Upper lobe of left lung (tissue), 6 donors: ENCODE measurements at places on chromosomes 3 and 15. TPM values are rescaled to one million over a fixed set of nuclear protein-coding genes. Genes with fewer than 3 reads are reported as not detected.

DNA sequence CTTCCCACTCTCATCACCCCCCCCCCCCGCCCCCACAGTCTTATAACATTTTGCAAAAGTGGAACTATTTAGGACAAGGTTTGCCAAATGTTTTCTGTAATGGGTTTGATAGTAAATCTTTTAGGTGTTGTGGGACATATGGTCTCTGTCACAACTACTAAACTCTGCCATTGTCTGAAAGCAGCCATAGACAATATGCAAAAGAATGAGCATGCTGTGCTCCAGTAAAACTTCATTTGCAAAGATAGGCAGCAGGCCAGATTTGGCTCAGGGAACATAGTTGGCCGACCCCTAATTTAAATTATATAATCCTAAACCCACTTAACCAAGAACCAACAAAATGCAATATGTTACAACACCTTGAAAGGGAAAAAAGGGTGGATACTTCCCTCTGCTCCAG is 46.4 kb downstream of the TIPARP start:
- H3K27ac ChIP-seq: no peak overlapping the region
- no peaks in the 10 kb centered on the region for H3K36me3 ChIP-seq
- H3K27me3 ChIP-seq: no peaks in the 10 kb centered on the region
- no peaks in the 10 kb centered on the region for H3K4me1 ChIP-seq

DNA sequence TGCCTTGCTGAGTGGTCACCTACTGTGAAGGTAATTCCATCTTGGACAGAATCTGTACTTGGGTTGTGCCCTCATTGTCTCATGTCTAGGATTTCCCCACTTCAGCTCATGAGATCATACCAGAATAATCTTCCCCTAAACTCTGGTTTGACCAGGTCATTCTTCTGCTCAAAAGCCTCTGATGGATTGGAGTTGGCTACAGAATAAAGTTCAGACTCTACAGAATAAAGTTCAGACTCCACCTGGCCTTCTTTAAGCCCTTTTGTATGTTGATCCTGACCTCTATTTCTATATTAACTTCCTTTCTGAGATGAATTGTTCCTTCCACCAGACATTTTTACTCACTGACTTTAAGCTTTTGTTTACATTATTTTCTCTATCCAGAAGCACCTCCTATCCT is 6.4 kb upstream of the GLCE start:
- no peaks in the 10 kb centered on the region for H3K27me3 ChIP-seq
- DNase-seq: no peak
- H3K4me1 ChIP-seq: no peaks in the 10 kb centered on the region
- H3K36me3 ChIP-seq: no peaks in the 10 kb centered on the region
- no peak overlapping the region for H3K4me3 ChIP-seq

- no peak overlapping the region for H3K4me3 ChIP-seq
- H3K27me3 ChIP-seq: no peaks in the 10 kb centered on the region
- H3K27ac ChIP-seq: no peak overlapping the region
- peaks cover 16% of the 10 kb centered on the region for H3K4me1 ChIP-seq
- no peaks in the 10 kb centered on the region for H3K36me3 ChIP-seq
Observed at GRCh38 chr3:194181612-194182529, 45.9 kb downstream of the HES1 start.

GRCh38 chr3:154795582-154795981 is 284.5 kb upstream of the MME start:
- H3K27me3 ChIP-seq: no peaks in the 10 kb centered on the region
- no peaks in the 10 kb centered on the region for H3K36me3 ChIP-seq
- no peak overlapping the region for H3K4me3 ChIP-seq
- no peak overlapping the region for H3K27ac ChIP-seq
- H3K4me1 ChIP-seq: no peaks in the 10 kb centered on the region

DNA sequence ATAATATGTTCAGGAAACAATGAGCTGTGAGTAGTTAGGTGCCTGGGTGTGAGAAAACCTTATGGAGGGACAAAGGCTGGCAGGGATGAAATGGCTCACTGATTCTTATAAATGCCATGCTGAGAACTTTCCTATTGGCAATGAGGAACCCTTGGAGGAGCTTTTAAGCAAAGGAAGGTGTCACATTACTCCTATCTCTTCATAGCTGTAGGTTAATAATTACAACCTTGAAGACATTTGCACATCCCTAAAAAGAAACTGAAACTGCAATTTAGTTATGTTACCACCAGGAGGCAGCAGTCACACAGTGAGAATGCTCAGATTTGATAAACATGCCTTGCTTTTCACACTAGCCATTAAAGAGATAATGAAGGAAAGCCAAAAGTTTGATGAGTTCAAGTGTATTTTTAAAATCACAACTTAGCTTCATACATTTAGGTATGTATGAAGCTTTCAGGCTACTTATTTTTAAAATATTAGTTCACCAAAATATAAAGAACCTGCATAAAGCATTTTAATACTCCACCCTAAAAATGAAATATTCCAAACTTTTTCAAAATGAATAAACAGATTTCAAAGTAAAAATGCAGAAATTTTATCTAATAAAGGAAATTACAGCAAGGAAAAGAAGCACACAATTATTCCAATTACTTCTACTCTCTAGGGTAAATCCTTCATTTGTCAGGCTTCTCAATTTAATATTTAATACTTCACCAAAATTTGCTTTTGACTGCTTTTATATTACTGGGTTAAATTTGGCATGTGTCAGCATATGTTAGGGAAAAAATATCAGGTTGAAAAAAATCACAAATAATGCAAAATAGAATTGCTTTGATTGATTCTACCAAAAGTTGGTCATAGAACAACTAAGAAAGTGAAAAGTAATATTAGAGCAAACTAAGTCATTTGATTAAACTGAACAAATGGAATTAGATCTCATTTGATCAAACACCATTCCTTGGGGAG is 136.9 kb upstream of the SLC2A2 start:
- no peak overlapping the region for H3K27ac ChIP-seq
- H3K27me3 ChIP-seq: no peaks in the 10 kb centered on the region
- no peaks in the 10 kb centered on the region for H3K4me1 ChIP-seq
- H3K36me3 ChIP-seq: no peaks in the 10 kb centered on the region
- H3K4me3 ChIP-seq: no peak overlapping the region

The NRG4 gene
- total RNA-seq: 1.7 TPM

GRCh38 chr15:59873644-59874272 is 130.4 kb upstream of the FOXB1 start:
- no peak for DNase-seq
- no peaks in the 10 kb centered on the region for H3K27me3 ChIP-seq
- no peaks in the 10 kb centered on the region for H3K36me3 ChIP-seq
- H3K4me3 ChIP-seq: no peak overlapping the region
- no peaks in the 10 kb centered on the region for H3K4me1 ChIP-seq
- no peak overlapping the region for H3K27ac ChIP-seq

The CCDC66 gene
- total RNA-seq: 21.0 TPM

The CYP1A2 gene
- not detected for total RNA-seq
